Ammon's horn (tissue), 1 donor: ENCODE measurements at places on chromosomes 2 and 18.

GRCh38 chr18:49582579-49582978 lies 20.7 kb downstream of the LIPG start:
- DNase-seq = no peak

DNA sequence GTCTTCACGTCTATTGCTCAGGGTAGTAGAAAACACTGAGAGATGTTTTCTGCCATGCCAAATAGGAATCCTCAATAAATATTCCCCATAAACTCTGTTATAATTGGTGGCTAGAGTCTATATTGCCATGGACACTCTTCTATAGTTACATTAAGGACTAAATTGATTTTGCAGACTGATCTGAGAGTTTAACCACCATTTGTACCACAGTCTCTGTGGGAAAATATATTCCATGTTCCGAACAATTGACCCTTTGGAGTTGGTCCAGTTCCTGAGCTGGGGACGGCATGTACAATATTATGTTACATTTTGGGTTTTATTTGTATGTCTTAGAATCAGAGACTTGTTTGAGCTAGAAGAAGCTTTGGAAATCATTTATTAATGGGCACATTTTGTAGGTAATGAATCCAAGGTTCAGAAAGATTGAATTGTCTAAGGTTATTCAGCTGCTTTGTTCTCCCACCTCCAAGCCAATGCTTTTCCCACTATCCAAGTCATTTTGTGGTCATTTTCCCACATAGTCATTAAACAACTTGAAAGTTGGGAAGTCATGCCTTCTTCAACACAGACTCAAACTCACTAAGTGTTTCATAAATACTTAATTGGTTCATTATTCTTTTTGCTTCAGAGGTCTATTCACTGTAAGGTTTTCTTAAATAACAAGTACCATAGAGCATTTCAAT lies 5.1 kb upstream of the PPP1CB start:
- DNase-seq = no peak

DNA sequence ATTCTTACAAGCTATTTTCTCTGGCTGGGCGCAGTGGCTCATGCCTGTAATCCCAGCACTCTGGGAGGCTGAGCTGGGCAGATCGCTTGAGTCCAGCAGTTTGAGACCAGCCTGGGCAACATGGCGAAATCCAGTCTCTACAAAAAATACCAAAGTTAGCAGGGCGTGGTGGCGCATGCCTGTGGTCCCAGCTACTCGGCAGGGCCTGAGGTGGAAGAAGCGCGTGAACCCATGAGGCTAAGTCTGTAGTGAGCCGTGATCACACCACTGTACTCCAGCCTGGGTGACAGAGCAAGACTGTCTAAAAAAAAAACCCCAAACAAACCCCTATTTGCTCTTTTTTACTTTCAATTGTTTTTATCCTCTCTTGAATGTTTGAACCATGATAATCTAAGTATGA lies 37.0 kb downstream of the PPP4R1 start:
- DNase-seq = no peak

- DNase-seq = peak; percentile 82
Observed at GRCh38 chr2:38947241-38948239, 57.9 kb downstream of the ARHGEF33 start.

DNA sequence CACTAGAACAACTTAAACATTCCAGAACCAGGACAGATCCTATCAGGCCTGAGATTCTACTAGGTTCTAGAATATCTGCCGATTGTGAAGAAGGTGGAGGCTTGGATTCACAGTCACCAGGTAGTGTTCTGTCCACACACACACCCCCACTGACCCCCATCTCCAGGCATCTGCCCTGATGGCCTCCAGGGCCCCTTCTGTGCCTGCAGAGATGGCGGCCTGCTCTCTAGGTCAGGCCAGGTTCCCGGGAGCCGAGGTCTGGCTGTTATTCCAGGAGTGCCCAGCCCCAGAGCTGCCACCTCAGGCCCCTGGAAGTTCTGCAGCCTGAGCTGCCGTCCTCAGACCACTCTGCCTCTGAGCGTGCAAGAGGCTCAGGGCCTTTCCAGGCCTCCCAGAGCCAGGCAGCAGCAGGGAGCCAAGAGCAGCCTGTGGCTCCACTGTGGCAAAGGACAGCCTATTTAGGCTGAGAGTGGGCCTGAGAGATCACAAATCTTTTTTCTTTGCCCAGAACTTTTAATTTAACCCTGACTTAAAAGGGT lies 96.2 kb upstream of the ASAP2 start:
- no peak for DNase-seq
